Fibroblast of skin of left quadriceps (primary cell): ENCODE measurements at places on chromosomes 5 and 9.

DNA sequence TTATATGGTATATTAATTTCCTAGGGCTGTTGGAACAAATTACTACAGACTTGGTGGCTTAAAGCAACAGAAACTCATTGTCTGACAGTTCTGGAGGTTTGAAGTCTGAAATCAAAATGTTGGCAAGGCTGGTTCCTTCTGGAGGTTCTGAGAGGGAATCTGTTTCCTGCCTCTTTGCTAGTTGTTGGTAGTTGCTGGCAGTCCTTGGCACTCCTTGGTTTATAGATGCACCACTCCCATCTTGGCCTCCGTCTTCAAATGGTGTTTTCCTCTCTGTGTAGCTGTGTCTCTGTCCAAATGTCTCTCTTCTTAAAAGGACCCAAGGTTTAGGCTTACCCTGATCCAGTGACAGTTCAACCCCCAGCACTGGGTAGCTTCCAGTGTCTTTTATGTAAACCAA is 17.5 kb downstream of the MELK start:
- DNase-seq, result no peak

DNA sequence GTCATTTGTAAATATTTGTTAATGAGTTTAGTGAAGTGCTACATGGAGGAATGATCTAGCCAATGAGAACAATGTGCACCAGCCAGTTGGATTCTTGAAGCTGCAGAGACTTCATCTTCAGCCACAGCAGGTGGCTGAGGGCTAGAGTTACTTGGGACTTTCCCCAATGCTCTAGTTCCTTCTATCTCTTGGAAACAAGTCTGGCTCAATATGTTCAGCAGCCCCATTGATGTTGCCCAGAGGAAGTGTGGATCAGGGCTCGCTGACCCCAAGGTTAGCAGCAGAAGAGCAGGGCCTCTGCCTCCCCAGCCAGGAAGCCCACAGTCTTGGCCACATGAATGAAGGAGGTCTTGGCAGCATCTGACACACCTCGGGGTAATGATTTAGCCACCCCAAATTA is 117.5 kb downstream of the SLC1A3 start:
- DNase-seq, result no peak

- no peak for DNase-seq
Measured at GRCh38 chr9:138058181-138058580, 180.6 kb downstream of the CACNA1B start.

- DNase-seq, result no peak
Measured at GRCh38 chr5:155514105-155514563, 500.6 kb downstream of the KIF4B start.

GRCh38 chr9:129026442-129027223 is 1.5 kb downstream of the SH3GLB2 start:
- DNase-seq, result no peak

- DNase-seq, result no peak
Measured at GRCh38 chr9:129064499-129064908, 16.4 kb upstream of the DOLPP1 start.

DNA sequence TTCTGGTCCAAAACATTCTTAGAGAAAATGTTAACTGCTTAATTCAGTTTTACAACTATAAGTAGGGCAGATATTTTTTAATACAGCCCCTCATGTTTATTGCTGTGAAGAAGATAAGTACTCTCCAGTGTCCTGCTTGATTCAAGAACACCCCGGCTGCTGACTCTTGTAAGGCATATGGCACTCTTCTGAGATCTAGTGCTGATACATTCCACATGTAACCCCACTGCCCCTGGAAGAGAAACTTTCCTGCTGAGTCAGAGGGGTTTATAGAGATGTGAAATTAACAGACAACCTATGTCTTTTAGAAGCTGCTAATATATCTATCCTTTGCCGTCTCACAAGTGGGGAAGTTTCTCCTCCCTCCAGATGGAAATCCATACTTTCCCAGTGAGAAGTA is 1.0 kb upstream of the MINAR2 start:
- peak; percentile 17 for DNase-seq

GRCh38 chr5:147788023-147788422 is 5.5 kb upstream of the JAKMIP2 start:
- DNase-seq, result no peak

GRCh38 chr9:90340421-90340820 is 302.2 kb downstream of the DIRAS2 start:
- DNase-seq, result peak; percentile 53

- DNase-seq, result no peak
Measured at GRCh38 chr5:22986281-22986680, 133.1 kb upstream of the CDH12 start.

DNA sequence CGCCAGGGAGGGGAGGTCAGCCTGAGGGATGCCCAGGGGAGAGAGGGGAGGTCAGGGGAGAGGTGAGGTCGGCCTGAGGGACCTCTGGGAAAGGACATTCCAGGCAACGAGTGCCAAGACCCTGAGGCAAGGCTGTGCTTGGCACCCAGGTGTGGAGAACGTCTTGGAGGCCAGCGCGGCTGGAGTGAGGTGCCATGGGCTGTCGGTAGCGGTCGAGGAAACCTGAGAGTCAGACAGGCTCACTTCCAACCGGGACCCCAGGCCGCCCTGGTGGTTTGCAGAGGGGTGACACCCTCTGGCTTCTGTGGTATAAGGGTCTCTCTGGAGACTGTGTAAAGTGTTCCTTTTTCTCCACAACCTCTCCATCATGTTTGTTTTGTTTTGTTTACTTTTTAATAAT is 82.9 kb downstream of the CACNA1B start:
- DNase-seq, result no peak

- DNase-seq, result no peak
Measured at GRCh38 chr5:125912028-125912427, 511.2 kb upstream of the GRAMD2B start.
